ENCODE measurements at places on chromosomes 2 and 18.

DNA sequence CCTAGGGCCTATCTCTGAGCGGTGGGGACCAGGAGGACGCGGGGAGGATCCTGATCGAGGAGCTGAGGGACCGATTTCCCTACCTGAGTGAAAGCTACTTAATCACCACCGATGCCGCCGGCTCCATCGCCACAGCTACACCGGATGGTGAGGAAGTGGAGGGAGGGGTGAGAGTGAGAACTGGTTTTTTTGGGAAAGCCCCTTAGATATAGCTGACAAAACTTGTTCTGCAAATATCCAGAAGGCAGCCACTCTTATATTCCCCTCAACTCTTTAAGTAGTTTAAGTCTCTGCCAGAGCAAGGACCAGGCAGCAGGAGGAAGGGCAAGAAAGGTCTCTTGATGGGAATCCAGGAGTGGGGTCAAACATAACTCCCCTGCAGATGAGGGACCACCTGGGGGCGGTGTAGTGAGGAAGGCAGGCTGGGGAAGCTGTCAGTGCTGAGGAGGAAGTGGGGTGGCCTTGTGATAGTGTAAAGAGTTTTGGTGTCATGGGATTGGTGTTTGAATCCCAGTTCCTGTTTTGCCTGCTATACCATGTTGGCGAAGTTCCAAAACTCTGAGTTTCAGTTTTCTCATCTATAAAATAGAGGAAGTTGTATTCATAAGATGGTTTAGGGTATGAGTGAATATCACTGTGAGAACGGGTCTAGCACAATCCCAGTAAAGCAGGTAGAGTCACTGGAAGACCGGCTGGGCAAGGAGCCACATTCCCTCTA lies 3.4 kb downstream of the NAGK start:
- no peak for DNase-seq

GRCh38 chr2:102025016-102025501 lies 33.3 kb downstream of the IL1R2 start:
- DNase-seq, result no peak

DNA sequence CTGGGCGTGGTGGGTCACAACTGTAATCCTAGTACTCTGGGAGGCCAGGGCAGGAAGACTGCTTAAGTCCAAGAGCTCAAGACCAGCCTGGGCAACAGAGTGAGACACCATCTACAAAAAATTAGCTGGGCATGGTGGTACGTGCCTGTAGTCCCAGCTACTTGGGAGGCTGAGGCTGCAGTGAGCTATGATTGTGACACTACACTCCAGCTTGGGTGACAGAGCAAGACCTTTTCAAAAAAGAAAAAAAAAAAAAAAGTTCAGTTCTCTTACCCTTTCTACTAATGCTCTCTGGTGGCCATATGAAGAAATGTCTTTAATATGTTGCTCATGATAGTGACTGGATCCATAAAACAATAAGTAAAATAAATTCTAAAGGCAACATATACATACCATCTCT lies 14.9 kb downstream of the TYW5 start:
- peak; percentile 2 for DNase-seq

- no peak for DNase-seq
Observed at GRCh38 chr2:53129851-53130250, 637.8 kb upstream of the CHAC2 start.

GRCh38 chr2:237590272-237591140 lies at the start of gene RAB17:
Gene RAB17, minus strand, starts transcription at chr2:237590734. Its CDS starts 4,580 bp downstream, at chr2:237586154.
- DNase-seq, result peak; percentile 43

GRCh38 chr18:37559194-37559593 lies 6.4 kb downstream of the CELF4 start:
- no peak for DNase-seq

- no peak for DNase-seq
Observed at GRCh38 chr18:12534820-12535219, 123.1 kb downstream of the SPIRE1 start.

- no peak for DNase-seq
Observed at GRCh38 chr18:54148678-54149077, 75.8 kb downstream of the MBD2 start.

- no peak for DNase-seq
Observed at GRCh38 chr2:129733579-129733978, 245.9 kb upstream of the RAB6C start.

- DNase-seq, result no peak
Observed at GRCh38 chr2:61499060-61499459, 28.2 kb upstream of the USP34 start.

GRCh38 chr18:26442126-26442525 lies 106.2 kb downstream of the KCTD1 start:
- no peak for DNase-seq

- no peak for DNase-seq
Observed at GRCh38 chr2:120917886-120918285, 182.2 kb downstream of the GLI2 start.

GRCh38 chr18:35694808-35695207 lies 113.3 kb downstream of the GALNT1 start:
- DNase-seq, result no peak

GRCh38 chr2:67374481-67374880 lies 22.7 kb upstream of the ETAA1 start:
- no peak for DNase-seq

DNA sequence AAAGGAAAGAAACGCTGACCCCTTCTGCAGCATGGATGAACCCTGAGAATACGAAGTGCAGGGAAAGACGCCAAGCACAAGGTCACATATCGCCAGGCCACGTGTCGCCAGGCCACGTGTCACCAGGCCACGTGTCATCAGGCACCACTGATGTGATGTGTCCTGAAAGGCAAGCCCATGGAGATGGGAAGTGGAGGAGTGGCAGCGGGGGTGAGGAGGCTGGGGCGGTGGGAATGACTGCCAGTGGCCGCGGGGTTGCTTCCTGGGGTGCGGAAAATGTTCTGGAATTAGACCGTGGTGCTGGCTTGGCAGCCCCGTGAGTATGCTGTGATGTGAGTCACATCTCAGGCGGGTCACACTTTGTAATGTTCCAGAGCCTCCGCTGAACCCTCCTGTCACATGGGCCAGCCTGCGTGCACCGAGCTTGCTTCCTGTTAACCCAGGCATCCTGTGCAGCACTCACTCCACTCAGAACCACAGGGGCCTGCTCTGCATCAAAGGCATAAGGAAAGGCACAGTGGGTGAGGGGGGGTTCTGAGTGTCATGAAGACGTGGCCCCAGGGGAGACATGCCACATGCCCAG lies 39.0 kb downstream of the SLC66A2 start:
- DNase-seq, result no peak

DNA sequence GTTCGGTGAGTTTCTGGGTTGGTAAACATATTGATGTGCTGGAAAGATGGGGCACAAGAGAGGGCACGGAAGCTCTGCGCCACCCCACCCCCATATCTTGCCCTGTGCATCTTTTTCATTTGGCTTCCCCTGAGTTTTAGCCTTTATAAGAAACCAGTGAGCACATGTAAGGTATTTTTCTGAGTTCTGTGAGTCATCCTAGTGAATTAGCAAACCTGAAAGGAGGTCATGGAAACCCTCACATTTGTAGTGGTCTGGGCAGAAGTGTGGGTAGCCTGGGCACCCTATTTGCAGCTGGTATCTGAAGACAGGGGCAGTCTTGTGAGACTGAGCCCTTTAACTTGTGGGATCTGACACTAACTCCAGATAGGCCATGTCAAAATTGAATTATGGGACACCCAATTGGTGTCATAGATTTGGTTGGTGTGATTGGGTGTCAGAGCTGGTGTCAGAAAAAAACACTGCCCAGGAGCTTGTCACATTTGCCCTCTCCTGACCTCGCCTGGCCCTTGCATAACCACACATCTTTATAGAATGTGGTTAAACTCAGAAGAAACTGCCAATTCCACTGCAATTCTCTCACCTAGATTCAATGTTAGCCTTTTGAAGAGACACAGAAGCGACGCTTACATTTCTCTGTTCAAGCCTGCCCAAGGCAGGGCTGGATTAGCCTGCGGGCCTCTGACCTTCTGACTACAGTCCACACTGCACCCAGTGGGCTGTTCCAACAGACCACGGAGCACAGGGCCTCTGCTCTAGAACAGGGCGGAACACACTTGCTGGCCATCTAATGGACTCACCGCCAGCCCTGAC lies 12.0 kb upstream of the GALM start:
- no peak for DNase-seq

GRCh38 chr2:145740302-145740701 lies 1220.4 kb upstream of the ZEB2 start:
- no peak for DNase-seq

GRCh38 chr2:195711478-195711877 lies 54.5 kb downstream of the SLC39A10 start:
- no peak for DNase-seq

DNA sequence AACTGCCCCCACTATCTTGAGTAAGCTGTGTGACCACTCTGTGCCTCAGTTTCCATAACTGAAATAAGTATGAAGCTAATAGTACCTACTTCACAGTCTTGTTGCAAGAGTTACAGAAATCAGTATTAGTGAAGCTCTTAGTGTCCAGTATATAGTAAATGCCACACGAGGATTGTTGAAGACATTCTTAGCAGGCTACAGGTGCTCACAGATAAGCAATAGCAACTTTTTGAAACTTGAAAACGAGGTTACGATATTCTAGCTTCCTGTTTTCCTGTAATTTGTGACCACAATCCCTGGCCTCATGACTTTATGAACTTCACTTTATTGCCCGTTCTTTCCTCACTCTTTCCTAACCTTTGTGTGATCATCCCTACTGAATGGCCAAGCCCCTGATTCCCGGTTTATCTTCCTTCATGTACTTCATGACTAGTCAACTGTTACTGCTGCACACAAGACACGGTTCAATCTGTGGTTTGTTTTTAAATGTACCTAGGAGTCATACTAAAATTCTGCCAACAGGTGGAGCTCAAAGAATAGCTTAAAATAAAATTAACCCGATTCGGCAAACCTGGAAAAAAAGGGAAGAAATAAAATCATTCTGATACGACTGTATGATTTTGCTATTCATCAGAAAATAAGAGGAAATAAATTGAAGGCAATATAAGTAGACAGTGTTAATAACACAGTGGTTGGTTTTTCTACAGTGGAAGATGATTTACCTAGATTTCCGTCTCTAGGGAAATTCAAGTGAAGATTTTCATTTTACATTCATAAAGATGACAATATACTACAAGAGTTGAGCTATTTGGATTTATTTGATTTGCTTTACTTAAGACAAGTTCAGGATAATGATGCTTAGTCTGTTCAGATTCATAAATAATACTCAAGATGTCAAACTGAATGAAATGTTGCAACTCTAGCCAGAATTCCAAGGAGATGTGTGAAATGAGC lies 38.1 kb upstream of the STAT1 start:
- peak; percentile 35 for DNase-seq

DNA sequence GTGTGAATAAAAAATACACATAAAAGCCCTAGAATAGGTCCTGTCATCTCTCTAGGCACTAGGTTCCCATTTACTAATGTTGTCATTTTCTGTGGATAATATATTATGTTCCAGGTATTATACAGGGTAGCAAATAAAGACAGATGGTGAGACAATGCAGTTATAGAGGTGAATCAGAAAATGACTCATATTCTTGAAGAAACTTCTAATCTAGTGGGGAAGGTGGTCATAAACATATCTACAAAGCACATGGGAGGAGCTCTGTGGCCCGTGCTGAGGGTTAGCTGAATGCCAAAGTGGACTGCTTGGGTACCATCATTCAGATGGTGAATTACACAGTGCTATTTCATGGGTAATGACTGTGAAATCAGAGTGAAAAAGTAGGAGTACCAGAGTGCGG lies 700.9 kb downstream of the ERBB4 start:
- DNase-seq, result no peak

GRCh38 chr2:241068136-241068941 lies 33.7 kb downstream of the MTERF4 start:
- DNase-seq, result no peak

GRCh38 chr2:232539298-232540231 lies at the start of gene CHRNG:
Gene CHRNG, plus strand, starts transcription at chr2:232539692. Its CDS starts 56 bp downstream, at chr2:232539748.
- no peak for DNase-seq

DNA sequence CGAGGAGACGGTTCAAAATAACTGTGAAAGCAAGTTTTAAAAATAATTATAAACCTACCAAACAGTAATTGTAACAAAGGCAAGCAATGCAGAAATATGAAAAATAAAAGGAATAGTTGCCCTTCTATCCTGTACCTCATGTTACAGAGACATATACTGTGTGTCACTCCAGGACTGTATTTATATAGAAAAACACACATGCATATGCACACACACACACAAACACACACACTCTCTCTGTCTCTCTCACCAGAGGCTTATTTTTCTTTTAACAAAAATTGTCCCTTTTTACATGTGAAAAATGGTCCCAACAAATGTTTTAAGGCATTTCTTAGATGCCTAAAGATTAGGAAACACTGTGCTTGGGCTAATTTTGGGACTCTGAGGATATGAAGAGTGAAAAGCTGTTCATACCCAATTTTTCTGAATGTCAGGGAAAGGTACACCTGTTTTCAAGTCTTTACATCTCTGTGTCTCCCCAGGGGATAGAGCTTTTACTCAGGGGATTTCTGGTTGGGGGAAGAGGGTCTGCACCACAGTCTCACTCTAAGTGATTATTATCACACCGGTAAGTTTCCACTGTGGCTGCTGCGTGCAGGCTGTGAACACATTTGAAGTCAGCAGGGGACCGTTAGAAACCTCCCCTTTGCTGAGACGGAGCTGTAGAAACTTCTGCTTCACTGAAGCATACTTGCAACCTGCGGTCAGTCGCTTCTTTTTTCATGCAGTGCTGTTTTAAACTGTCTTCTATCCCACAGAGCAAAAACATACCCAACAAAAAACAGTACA lies 51.4 kb upstream of the SPAG16 start:
- DNase-seq, result no peak

Measured in NCI-H2081 (cell line).